ENCODE measurements at places on chromosomes 1 and 21. TPM values are rescaled to one million over a fixed set of nuclear protein-coding genes. Genes with fewer than 3 reads are reported as not detected.

CD5L gene
- 0.17 TPM for total RNA-seq

MYBPH gene
- not detected for total RNA-seq

- H3K4me1 ChIP-seq: peaks cover 9% of the 10 kb centered on the region
- H3K4me3 ChIP-seq: no peak overlapping the region
Measured at GRCh38 chr21:42969193-42969600, 5.2 kb upstream of the PKNOX1 start.

DNA sequence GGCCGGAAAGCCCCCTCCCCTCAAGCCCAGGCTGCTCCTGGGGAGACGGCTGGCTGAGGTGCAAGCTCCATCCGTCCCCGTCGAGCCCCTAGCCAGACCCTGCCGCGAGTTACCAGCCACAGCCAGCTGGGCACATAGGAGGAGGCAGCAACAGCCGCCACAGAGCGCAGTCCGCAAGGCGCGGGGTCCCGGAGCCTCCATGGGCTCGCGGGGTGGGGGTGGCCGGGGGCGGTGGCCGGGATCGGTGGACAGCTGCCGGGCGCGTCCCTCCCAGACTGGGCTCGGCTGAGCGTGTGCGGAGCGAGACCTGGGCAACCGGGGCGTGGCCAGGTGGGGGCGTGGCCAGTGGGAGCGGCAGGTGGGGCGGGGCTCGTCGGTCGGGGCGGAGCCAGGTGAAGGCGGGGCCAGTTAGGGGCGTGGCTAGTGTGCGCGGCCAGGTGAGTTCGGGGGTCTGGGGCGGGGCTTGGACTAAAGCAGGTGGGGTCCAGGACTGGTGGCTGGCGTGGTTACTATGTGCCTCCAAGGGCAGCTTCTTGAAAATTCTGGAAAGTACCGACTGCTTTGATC is at the start of gene CD164L2:
TSS of gene CD164L2 (minus strand) at position 295 of the 567 bp plus-strand sequence. CDS start at position 201, 94 bp downstream.
- DNase-seq: no peak
- H3K36me3 ChIP-seq: no peaks in the 10 kb centered on the region
- H3K27me3 ChIP-seq: no peaks in the 10 kb centered on the region
- H3K27ac ChIP-seq: no peak within 1 kb of the TSS

CFHR3 gene
- not detected for total RNA-seq

TACSTD2 gene
- not detected for total RNA-seq

- no peak overlapping the region for H3K27ac ChIP-seq
- H3K4me3 ChIP-seq: no peak overlapping the region
- no peaks in the 10 kb centered on the region for H3K36me3 ChIP-seq
- no peaks in the 10 kb centered on the region for H3K27me3 ChIP-seq
- no peak for DNase-seq
- H3K4me1 ChIP-seq: no peaks in the 10 kb centered on the region
Measured at GRCh38 chr1:41314376-41315145, 46.7 kb upstream of the FOXO6 start.

NECTIN4 gene
- not detected for total RNA-seq

DNA sequence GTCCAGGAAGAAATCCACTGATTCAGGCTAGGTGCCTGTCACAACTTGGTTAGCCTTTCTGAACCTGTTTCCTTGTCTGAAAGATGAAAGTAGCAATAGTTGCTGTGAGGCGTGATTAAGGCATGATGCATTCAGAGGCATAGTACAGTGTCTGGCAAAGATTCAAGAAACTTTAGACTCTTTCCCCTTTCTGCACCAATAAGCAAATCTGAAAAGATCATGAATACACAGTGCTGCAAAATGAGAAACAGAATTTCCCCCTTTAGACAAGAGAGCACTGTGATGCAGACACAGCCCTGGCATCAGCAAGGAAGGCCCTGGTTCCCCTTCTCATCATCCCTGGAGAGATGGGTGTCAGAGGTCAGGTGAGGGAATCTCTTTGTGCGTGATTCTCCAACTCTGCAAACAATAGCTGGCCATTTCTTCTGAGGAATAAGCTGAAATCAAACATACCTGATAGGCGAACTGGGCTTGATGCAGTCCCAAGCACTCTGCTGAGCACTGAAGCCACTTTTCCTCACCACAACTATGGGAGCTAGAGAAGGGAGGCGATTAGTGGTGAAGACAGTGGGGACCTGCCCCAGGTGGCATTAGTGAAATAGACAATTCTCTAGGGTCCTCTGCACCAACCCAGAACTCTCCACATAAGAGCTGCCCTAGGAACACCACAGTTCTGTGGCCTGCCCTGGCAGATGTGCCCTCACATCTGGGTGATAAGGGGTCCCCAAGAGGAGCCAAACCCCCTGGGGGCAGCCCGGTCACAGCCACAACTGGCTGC is 41.7 kb downstream of the ITPKB start:
- H3K4me3 ChIP-seq: no peak overlapping the region
- peak; percentile 88 for DNase-seq
- H3K36me3 ChIP-seq: peaks cover 5% of the 10 kb centered on the region

DNA sequence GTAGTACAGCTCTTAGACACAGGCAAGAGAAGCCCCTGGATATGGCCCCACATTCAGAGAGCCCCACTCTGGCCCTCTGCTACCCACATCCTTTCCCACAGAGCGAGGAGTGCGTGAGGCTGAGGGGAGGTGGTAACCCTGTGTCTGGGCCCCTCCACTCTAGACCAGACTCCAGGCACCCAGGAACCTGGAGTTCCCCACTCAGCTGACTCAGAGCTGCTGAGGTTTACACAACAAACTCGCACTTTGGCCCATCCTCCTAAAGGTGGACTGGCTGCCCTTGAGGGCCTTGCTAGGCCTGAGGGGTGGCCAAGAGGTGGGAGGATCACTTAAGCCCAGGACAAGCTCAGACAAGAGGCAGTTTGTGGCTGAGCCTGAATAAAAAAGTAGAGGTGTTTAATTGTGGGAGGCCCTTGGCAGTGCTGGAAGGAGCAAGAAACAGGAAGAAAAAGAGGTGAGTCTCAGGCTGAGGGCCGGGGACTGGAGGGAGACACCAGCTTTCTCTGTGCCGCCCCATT is 10.7 kb downstream of the MR1 start:
- DNase-seq: no peak
- no peaks in the 10 kb centered on the region for H3K27me3 ChIP-seq
- peaks cover 29% of the 10 kb centered on the region for H3K36me3 ChIP-seq
- peaks cover 8% of the 10 kb centered on the region for H3K4me1 ChIP-seq
- no peak overlapping the region for H3K4me3 ChIP-seq

- H3K36me3 ChIP-seq: no peaks in the 10 kb centered on the region
- no peak for DNase-seq
- no peaks in the 10 kb centered on the region for H3K27me3 ChIP-seq
- no peak overlapping the region for H3K27ac ChIP-seq
Measured at GRCh38 chr1:219498666-219499065, 114.2 kb downstream of the ZC3H11B start.

GRCh38 chr1:44321466-44321865 is 33.6 kb downstream of the ERI3 start:
- H3K4me1 ChIP-seq: peaks cover 3% of the 10 kb centered on the region
- DNase-seq: no peak
- H3K36me3 ChIP-seq: peaks cover 51% of the 10 kb centered on the region
- no peak overlapping the region for H3K27ac ChIP-seq

TDRD10 gene
- total RNA-seq: not detected

TFF3 gene
- total RNA-seq: not detected

- H3K4me3 ChIP-seq: no peak overlapping the region
- no peak overlapping the region for H3K27ac ChIP-seq
- H3K4me1 ChIP-seq: no peaks in the 10 kb centered on the region
- no peak for DNase-seq
- no peaks in the 10 kb centered on the region for H3K27me3 ChIP-seq
Measured at GRCh38 chr1:29368936-29369932, 132.9 kb downstream of the PTPRU start.

DNA sequence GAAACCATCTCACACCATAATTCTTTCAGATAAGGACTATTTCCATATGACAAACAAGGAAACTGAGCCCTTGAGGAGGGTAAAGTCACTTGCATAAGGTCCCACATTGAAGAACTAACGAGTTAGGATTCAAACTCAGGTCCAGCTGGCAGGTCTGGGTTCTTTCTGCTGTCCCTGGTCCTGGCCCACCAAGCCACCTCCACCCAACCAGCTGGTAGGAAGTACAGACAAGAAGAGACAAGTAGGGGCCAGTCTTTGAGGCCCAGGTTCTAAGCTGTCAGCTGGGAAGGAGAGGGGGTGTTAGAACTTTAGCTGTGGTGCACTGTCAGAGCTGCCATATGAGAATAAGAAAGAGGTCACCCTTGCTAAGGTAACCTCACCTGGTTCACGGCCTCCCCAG is 188.6 kb downstream of the TRABD2B start:
- no peak for DNase-seq
- H3K27me3 ChIP-seq: no peaks in the 10 kb centered on the region
- no peaks in the 10 kb centered on the region for H3K36me3 ChIP-seq

DNA sequence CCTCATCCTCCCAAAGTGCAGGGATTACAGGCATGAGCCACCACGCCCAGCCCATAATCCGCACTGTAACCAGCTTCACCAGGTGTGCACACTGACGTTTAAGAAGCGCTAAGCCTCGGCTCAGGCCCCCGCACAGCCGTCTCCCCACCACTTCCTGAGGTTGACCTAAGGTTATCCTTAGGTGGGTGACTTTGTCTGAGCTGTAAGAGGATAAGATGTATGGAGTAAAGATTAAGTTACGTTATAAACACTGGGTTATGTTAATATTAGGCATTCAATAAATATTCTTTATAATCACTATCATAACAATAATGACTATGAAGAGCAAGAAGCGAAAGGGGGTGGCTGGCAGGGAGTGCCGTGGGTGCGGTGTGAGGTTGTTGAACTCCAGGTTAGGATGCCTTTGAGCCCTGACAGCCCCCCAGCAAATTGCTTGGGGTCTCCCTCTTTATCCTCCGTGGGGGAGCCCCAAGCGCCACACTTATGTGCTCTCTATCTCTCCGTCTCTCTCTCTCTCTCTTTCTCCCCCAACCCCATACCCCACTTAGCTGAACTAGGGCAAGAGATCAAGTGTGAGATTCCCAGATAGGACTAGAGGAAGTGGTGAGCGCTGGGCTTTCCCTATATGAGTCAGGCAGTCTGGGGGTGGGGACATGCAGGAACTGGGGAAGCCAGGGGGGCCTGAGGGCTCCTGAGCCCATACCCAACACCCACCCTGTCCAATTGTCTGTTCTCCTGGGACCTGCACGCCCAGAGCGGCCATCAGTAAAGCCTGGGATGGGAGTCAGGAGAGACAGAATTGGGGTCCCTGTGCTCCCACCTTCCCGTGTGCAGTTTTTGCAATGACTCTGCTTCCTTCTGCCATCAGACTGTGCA is 7.6 kb downstream of the EFHD2 start:
- H3K4me1 ChIP-seq: peaks cover 31% of the 10 kb centered on the region
- peaks cover 21% of the 10 kb centered on the region for H3K36me3 ChIP-seq
- no peaks in the 10 kb centered on the region for H3K27me3 ChIP-seq
- H3K27ac ChIP-seq: peak overlapping the region; percentile 38

DNA sequence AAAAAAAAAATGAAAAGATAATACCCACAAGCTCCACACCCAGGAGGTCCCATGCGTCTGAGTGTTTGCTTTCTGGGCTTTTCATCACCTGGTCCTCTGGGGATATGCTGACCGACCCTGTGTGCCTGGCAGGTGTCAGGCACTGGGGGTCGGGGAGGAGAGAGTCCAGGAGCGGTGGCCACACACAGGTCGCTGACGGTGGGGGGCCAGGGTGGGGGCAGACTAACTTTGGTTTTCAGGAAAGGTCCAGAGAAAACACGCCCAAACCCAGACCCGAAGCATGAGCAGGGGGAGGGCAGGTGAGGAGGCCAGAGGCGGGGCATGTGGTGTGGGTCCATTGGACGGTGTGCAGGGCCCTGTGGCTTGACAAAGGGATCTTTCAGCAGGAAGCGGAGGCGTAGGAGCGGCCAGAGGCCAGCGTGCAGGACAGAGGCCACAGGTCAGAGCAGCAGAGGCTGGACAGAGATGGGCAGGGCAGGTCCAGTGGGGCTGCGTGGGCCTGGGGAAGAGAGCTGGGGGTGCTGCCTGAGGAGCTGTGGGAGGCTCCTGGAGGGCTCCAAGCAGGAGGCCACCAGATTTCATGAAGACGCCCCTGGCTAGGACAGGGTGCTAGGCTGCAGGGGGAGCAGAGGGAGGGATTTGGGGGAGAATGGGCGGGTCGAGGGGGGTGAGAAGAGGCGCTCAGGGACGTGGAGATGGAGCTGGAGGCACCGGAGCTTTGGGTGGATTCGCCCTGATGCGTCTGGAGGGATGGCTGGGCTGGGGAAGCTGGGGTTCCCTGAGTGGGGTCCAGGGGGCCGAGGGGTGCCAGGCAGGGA is 15.8 kb downstream of the RNF223 start:
- no peaks in the 10 kb centered on the region for H3K36me3 ChIP-seq
- no peak overlapping the region for H3K27ac ChIP-seq
- H3K27me3 ChIP-seq: peaks cover 15% of the 10 kb centered on the region
- no peak for DNase-seq

CYP4A22 gene
- not detected for total RNA-seq

- no peak for DNase-seq
- no peak overlapping the region for H3K4me3 ChIP-seq
Measured at GRCh38 chr1:47771751-47772150, 225.4 kb downstream of the TRABD2B start.

UBE2J2 gene
- 120 TPM for total RNA-seq

- H3K27ac ChIP-seq: no peak overlapping the region
- no peaks in the 10 kb centered on the region for H3K27me3 ChIP-seq
- H3K4me3 ChIP-seq: no peak overlapping the region
- H3K36me3 ChIP-seq: peaks cover 82% of the 10 kb centered on the region
Measured at GRCh38 chr1:207817778-207818751, 66.2 kb downstream of the CD46 start.

ACTN2 gene
- not detected for total RNA-seq

SPATA17 gene
- total RNA-seq: not detected

DNA sequence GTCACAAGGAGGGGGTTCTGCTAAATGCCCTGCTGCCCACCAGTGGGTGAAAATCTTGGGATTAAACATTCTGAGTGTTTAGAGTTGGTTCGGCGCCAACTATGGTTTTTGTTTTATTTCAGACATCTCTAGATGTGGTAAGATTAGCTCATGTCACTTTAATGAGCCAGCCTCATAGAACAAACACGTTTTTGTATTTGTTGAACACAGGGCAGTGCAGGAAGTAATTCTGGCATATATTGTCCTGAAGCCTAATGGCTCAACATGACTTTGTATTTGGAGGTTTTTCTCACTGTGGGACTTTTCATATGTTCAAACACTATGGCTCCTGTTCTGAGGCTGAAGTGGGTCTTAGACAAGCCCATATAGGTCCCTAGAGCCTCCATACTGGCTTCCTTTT is 107.8 kb downstream of the NGF start:
- DNase-seq: no peak
- H3K36me3 ChIP-seq: no peaks in the 10 kb centered on the region
- no peak overlapping the region for H3K4me3 ChIP-seq
- no peaks in the 10 kb centered on the region for H3K27me3 ChIP-seq

- H3K4me3 ChIP-seq: no peak overlapping the region
- H3K27me3 ChIP-seq: no peaks in the 10 kb centered on the region
- peaks cover 13% of the 10 kb centered on the region for H3K4me1 ChIP-seq
- no peak overlapping the region for H3K27ac ChIP-seq
- DNase-seq: no peak
Measured at GRCh38 chr1:66251546-66251945, 282.4 kb upstream of the SGIP1 start.

C1QA gene
- not detected for total RNA-seq
